Suprapubic skin (tissue), 4 donors: ENCODE measurements at places on chromosomes 2 and 18. TPM values are rescaled to one million over a fixed set of nuclear protein-coding genes. Genes with fewer than 3 reads are reported as not detected.

- DNase-seq, result no peak
Observed at GRCh38 chr2:21407851-21408250, 284.1 kb downstream of the TDRD15 start.

DNA sequence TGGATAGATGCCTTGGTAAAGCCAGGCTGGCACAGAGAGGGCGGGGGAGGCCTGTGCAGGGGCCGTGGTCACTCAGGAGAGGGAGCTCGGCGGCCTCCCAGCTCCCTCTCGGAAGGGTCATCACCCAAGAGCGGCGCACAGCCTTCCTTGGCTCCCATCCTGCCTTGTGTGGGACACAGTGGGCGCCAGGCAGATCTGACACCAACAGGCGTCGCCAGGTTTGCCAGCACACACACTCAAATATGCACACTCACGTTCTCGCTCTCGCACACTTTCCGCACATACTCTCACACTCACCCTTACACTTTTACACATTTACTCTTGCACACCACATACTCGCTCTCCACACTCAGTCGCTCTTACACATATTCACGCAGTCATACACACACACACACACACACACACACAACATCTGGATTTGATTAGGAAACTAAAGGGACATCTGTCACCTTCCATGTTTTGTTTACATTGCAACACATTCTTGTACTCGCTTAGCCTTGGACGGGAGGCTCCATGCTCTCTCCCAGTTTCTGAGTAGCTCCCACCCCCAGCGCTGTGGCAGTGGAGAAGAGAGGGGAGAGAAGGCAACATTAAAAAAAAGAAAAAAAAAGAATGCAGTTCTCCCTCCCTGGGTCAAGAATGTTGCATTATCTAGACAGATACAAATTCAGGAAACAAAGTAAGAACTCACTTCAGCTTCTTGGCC is 10.5 kb downstream of the CHMP1B start:
- peak; percentile 36 for DNase-seq

- no peak for DNase-seq
Observed at GRCh38 chr2:152617456-152618192, 99.6 kb downstream of the PRPF40A start.

DNA sequence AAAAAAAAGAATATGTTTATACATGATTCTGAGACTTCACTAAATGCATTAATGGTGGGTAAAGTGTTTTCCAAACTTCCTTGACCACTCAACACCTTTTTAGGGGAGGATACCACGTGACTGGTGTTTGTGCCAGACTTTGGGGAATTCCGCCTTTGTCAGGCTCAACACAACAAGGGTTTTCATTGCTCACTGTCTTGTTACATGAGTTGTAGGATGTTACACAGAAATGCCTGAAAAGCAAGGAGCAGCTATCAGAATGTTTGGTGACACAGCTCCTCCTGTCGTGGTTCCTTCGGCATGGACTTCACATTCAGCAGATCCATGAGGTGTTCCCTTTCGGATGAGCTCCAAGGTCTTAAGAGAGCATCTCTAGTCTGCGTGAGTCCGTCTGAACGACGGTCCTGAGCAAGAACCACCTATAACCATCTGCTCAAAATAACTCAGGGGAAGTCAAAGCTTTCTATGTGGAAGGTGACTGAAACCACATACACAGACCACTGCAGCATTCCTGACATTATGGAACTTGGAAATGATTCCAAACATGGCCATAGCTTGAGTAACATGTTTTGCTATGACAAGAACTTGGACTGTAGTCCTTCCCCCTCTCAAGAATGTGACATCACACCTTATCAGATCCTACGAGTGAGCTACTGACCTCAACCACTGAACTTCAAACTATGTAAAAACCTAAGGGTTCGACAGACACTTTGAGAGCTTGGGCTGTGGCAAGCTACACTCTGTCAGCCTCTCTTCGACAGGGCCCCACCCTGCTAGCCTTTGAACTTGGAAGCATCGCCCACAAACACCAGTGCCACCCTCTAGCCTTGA is 57.5 kb downstream of the MCFD2 start:
- no peak for DNase-seq

- DNase-seq, result no peak
Observed at GRCh38 chr2:99430614-99431291, 59.1 kb downstream of the REV1 start.

DNA sequence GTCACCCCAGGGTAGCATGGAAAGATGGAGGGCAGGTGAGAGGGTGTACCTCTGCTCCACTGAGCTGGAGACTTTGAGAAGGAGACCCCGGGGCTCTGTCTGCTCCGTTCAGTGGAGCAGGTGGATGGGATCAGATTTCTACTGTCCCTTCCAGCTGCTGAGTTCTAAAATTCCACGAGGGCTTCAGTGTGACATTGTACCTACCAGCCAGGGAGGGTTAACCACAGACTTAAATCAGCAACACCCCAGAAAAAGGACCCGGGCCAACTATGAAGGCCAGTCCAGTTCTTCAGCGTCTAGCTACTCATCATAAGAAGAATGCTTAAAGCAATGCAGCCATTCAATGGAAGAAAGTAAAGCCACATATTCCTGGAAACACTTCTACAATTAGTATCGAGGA is 23.8 kb downstream of the STAT1 start:
- no peak for DNase-seq

DNA sequence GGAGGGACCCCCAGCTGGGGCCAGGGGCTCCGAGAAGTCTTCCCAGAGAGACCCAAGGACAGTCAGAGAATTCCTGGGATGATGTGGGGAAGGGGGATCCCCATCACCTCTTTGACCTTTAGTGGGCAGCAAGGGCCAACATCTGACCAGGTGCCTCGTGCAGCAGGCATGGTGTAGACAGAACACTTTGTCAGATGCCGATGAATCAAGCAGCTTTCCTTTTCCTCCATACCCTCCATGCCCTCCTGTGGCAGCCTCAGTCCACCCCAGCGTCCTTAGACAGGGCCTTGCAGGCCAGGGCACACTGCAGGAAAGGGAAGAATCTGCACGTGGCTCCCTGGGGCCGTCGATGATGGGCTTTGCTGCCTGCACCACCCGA is 26.3 kb downstream of the GPR55 start:
- peak; percentile 67 for DNase-seq

- DNase-seq, result no peak
Observed at GRCh38 chr2:219402665-219403515, 15.2 kb upstream of the DNPEP start.

GRCh38 chr18:6478121-6478520 is 63.4 kb upstream of the L3MBTL4 start:
- DNase-seq, result no peak

GRCh38 chr2:219636144-219636915 is 8.9 kb downstream of the SLC4A3 start:
- peak; percentile 71 for DNase-seq

GRCh38 chr18:13070460-13070859 is 79.3 kb downstream of the CEP192 start:
- DNase-seq, result no peak

DNA sequence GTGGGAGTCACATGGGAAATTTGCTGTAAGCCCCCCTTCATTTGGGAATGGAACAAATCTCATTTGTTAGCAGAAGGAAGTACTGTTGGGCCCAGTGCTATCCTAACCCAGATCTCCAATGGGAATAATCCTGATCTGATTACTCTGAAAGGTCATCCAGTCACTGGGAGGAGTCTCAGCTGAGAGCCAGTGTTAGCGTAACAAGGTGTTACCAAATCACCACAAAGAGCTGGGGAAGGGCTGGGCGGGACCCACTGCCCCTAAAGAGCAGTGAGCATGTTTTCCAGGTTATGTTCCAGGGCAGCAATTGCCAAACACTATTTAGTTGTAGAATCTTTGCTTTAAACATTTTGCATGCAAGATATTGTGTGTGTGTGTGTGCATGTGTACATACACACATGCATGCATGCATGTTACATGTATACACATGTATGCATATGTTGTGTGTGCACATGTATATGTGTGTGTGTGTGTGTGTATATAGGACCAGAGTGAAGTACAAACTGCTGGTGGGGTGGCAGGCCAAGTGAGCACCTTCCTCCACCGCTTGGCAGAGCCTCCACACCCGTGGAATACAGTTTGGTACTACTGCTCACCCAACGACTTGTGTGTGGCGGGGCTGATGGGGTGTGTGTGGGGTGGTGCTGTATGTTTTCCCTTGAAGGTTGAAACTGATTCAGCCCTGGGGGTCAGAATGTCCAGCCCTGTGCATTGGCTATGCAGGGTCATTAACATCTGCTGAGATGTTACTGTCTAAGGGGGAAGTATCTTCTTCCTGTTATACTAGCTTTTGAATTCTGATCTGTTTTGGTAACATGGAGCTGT is 15.2 kb downstream of the INPP5D start:
- DNase-seq, result peak; percentile 58

- no peak for DNase-seq
Observed at GRCh38 chr2:135052997-135053474, 944 bp downstream of the RAB3GAP1 start.

GRCh38 chr2:194867328-194867727 is 789.7 kb upstream of the SLC39A10 start:
- DNase-seq, result no peak

DNA sequence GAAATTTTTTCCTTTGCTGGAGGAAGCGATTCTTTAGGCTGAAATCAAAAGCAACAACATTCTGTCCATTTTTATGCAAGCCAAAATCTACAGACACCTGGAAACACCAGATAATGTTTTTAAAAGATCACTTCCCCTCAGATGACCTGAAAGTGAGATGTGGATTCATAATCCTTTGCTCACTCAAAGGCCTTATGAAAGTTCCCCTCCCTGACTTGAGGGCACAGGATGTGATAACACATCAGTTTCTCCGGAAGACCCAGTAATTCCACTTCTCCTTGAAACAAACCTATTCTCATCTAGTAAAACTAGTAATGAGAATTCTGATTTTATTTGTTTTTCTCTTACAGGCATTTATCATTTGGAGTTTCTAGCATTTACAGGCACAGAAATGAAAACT is 218.3 kb upstream of the RND3 start:
- DNase-seq, result no peak

- no peak for DNase-seq
Observed at GRCh38 chr18:45512363-45512953, 102.8 kb upstream of the SLC14A2 start.

GRCh38 chr2:177538323-177538722 is 145.8 kb downstream of the AGPS start:
- DNase-seq, result no peak

FRZB gene
- total RNA-seq, result 13.4 TPM

MALL gene
- total RNA-seq, result 34.2 TPM

XPO1 gene
- total RNA-seq, result 79.8 TPM

BOLL gene
- not detected for total RNA-seq

TBC1D8 gene
- total RNA-seq, result 71.7 TPM

UGT1A4 gene
- total RNA-seq, result 1.8 TPM

APLF gene
- total RNA-seq, result 10.0 TPM
